AG09319 (cell line): ENCODE measurements at places on chromosomes 3 and 15.

DNA sequence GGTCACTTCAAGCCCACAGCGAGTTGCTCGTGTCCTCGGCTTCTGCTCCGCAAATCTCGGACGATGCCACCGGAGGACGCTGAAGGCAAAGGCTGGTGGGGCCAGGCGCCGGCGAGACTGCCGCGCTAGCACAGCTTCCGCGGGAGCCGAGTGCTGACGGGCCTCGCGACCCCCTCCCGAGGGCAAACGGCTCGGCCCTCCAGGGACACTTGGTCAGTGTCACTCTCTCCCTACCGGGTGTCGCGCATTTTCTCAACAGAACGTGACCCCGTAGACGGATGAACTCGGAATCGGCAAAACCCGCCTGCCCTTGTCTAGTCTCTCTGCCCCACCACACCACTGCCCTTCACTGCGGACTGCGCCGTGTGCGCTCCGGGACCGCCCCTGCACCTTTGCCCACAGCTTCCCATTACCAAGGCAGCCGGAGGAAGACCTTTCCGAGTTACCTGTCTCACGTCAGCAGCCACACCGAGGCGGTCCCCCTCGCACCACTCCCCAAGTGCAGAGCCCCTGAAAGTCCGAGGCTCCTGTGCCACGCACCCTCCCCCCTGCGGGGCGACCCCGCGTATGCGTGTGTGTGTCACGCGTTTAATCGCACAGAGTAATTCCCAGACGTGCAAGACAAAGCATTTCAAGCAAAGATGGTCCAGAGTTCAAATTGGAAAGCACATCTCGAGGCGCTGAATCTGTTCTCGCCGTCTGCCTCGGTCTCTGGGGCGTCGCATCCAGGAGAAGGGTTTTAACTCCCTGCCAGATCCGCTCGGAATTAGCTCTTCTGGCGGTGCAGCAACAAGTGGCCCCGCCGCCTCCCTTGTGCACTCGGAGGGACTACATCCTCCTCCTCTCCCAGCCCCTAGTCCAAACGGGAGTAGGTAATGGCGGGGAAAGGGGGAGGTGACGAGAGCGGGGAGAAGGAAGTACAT is 245.0 kb upstream of the TOPAZ1 start:
- DNase-seq = no peak

DNA sequence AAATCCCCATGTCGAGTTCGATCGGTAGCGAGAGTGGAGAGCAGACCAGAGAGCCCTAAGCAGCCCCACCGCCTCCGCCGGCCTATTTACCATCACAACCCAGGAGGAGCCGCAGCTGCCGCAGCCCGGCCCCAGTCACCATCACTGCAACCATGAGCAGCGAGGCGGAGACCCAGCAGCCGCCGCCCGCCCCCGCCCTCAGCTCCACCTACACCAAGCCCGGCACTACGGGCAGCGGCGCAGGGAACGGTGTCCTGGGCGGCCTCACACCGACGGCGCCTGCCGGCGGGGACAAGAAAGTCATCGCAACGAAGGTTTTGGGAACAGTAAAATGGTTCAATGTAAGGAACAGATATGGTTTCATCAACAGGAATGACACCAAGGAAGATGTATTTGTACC is 89.5 kb upstream of the TPM1 start:
- DNase-seq = no peak

DNA sequence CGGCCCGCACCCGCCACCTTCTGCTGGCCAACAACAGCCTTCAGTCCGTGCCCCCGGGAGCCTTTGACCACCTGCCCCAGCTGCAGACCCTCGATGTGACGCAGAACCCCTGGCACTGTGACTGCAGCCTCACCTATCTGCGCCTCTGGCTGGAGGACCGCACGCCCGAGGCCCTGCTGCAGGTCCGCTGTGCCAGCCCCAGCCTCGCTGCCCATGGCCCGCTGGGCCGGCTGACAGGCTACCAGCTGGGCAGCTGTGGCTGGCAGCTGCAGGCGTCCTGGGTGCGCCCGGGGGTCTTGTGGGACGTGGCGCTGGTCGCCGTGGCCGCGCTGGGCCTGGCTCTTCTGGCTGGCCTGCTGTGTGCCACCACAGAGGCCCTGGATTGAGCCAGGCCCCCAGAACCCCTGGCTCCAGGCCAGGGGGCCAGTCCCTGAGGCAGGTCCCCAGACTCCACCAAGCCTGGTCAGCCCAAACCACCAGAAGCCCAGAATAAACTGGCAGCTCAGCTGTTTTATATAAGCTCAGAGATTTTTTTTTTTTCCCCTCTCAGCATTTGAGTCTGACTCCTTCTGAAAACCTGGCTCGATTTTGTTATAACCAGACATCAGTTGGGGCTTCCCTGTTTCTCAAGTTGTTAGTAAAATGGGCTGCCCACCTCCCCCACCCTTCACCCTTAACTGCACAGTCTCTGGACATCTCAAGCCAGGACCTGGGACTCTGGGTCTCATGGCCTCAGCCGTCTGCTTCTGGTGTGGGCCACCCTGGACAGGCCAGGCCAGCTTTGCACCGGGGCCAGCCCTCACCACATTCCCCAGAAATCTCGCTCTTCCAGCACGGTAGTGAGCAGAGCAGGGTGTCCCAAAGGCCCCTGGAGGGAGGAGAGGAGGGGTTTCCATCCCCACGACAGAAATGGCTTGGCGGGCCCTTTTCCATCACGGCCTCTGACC is 1.6 kb downstream of the GP9 start:
- no peak for DNase-seq

GRCh38 chr3:113247675-113248458 is 36.5 kb downstream of the BOC start:
- no peak for DNase-seq

DNA sequence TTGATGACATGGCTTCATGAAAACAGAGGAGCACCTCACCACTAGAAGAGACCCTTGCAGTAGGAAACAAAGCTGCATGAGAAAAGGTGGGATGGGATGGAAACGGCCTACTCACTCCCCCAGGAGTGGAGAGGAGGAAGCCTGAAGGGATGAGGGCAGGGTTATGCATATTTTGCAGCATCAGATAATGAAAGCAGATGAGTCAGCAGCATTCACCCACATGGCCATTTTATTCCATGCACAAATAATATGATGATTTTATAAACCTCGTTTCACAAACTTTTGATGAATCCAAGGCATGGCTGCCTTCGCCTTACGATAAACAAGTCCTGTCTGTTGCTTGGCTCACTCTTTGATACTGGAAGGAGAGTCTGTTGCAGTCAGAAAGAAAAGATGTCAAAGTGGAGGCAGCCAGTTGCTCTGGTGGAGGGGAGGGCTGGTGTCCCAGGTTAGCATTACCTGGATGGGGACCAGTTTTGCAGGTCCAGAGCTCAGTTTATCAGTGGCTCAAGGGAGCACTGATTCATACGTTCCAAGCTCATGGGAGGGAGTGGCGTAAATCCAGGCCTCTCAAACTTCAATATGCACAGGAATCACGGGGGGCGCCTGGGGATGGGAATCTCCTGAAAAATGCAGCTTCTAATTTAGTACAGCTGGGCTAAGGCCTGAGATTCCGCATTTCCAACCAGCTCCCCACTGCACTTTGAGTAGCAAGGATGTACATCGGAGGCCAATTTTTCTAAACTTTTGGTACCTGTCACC is 9.2 kb upstream of the EHD4 start:
- no peak for DNase-seq
